ENCODE measurements at places on chromosomes 6 and 20.
A peak's percentile ranks its signal among the peaks of the same experiment; 100 is the strongest.

DNA sequence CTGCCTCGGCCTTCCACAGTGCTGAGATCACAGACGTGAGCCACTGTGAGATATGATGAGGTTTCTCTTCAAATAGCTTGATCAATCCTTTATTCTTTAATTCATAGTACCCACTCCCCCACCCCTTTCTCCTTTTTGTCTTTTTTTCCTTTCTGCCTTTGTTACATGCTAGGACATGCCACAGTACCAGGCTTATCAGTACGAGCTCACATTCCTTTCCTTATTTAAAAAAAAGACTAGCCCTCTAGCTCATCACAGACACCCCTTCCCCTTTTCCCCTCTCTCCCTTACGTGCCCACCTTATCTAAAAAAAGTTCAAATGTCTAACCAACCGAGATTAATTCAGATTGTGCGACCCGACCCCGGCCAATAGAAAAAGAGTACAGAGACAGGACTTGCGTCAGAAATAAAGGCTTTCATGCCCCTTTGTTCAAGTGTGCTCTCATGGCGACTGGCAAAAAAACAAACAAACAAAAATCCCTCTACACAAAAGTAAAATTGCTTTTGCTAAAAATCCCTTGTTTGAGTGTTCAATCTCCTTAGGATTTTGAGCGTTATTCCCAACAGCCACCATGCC lies 49.2 kb downstream of the MRAP2 start:
- no peak for DNase-seq

- DNase-seq, result no peak
Observed at GRCh38 chr20:13611611-13612125, 27.1 kb downstream of the TASP1 start.

- peak; percentile 37 for DNase-seq
Observed at GRCh38 chr6:150028799-150029198, 3.5 kb upstream of the RAET1L start.

GRCh38 chr20:47273591-47274235 lies 82.8 kb downstream of the ZMYND8 start:
- no peak for DNase-seq

DNA sequence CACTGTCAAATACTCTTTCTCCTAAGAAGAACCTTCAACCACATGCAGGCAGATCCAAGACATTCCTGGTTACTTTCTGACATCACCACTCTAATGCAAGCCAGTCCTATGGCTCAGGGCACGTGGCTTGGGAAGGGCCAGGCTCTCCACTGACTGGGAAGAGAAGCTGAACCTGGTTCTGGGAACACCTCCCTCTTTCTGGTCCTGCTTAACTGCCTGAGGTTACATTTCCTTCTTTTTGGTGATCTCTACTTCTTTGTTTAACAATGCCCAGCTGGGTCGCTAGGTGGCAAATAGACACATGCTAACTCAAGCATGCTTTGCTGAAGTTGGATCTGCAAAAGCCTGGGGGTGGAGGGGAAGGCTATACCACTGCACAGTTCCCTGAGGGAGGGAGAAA lies 249.8 kb downstream of the GMDS start:
- DNase-seq, result no peak

GRCh38 chr6:163635731-163636364 lies 221.3 kb downstream of the QKI start:
- peak; percentile 48 for DNase-seq

DNA sequence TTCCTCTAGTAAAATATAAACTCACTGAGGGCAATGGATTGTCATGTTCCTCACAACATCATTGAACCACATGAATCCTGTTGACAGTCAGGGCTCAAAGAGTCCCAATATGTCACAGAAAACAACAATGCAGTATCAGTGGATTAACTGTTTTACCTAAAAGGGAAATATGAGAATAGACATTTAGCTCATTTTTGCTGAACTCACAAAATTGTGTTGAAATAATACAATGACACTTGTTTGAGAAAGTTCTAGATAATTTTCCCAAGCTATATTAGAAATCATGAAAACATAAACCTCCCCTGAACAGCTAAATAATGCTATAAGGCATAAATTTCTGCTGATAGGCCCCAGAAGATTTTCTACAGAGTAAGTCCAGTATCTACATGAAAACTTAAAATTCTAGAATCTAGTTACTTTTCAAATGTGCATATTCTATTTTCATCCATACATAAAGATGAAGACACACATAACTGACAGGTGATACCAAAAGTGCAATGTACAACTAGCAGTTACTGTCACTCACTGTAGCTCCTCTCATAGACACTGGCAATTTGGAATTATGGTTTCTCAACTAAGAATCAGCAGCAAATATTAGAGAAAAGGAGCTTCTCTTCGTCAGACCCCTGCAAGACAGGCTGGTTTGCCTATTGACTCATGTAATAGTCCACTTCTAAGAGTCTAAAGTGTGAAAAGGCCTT lies 269.9 kb downstream of the PTPRK start:
- no peak for DNase-seq

GRCh38 chr6:165573671-165574070 lies 89.4 kb downstream of the PDE10A start:
- no peak for DNase-seq

GRCh38 chr20:17498641-17499040 lies 32.5 kb downstream of the BFSP1 start:
- no peak for DNase-seq

DNA sequence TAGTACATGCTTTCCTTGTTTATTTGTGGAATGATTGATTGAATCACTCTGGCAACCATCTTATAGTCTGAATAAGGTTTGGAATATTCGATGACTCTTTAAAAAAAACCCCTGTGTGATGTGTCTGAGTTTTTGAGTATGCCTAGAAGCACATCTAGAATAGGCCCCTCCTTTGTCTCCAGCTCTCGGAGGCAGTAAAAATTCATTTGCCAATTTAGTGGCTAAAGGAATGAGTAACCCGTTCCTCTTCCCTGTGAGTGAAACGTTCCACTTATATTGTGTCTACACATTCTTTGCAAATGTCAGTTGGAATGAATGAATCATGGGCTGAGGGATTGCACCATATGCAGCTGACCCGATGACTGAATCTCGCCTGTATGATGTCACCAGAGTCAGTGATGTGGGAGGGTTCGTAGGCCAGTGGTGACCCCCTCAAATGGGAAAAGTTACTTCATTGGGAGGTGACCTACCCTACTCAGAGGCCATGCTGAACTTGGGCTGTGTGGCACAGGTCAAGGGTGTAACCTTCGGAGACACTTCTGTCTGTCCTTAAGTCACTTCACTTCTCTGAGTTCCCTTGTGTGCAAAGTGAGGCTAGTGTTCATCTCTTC lies 21.6 kb downstream of the MOCS3 start:
- no peak for DNase-seq

- DNase-seq, result no peak
Observed at GRCh38 chr20:59028812-59029211, 3.3 kb downstream of the ATP5F1E start.

DNA sequence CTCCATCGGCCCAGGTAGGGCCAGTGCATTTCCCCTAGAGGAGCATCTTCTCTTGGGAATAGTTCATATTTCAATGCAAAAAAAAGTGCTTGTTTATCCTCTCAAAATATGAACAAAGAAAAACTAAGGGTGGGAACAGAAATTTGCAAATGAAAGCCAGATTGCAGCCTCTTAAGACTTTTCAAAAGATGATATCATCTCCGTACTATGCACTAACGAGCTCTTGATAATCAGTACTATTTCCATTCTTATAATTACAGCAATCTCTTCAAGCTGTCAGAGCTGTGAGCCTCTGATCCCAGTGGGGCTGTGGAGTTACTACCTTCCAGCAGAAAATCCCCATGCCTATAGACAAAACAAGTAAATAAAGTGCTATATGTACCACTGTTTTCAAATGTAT lies 77.1 kb downstream of the SOD2 start:
- no peak for DNase-seq

DNA sequence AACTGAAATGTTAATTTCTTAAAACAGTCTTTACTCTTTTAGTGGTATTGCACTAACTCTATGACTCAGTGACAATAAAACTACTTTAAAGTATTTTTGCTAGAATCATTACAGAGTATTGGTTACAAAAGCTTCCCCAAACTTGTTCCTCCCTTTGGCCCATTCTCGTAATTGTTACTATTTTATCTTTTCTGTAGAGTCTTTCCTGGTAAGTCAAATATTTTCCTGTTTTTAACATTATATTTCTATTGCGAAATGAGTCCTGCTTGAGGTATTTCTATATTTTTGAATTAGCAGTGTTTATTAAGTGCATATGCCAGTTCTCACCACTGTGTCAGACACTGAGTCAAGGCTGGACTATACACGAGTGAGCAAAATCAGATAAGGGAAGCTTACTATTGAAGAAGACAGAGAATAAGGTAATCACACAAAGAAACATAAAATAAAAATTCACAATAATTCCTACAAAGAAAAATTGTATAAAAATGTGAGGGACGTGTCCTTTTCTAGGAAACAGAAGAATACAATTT lies 970.5 kb downstream of the EYS start:
- DNase-seq, result no peak

GRCh38 chr6:137304020-137304780 lies 85.0 kb upstream of the IFNGR1 start:
- DNase-seq, result no peak

DNA sequence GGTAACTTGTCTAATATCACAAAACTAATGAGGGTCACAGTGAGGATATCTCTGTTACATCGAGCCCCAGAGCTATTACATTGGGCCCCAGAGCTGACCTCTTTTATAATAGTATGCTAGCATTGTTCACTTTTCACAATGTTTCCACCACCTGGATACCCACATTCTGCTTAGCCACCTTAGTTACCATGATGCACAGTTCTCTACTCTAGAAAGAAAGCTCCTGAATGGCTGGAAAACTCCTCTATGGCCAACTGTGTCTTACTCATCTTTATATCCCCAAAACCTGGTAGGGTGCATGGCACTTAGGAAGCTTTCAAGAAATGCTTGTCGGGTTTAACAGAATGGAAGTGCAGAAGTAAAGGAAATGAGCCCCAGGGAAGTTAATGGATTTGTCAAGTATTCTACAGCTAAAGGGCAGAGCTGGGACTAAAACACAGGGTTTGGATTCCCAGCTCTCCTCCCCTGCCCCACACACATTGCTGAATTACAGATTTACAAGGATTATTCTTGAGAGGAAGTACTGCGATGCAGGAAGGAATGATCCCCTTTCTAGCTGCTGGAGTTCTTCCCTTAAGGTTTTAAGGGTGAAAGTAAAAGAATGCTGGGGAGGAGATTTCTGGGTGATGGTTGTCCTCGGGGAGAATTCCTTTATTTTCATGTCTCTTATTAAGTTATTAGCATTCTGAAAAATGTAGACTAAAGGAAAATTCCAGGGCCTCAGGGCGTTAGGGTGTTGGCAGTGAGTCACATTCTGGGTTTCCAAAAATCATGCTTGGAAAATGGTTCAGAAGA lies 16.1 kb upstream of the HINT3 start:
- DNase-seq, result no peak

DNA sequence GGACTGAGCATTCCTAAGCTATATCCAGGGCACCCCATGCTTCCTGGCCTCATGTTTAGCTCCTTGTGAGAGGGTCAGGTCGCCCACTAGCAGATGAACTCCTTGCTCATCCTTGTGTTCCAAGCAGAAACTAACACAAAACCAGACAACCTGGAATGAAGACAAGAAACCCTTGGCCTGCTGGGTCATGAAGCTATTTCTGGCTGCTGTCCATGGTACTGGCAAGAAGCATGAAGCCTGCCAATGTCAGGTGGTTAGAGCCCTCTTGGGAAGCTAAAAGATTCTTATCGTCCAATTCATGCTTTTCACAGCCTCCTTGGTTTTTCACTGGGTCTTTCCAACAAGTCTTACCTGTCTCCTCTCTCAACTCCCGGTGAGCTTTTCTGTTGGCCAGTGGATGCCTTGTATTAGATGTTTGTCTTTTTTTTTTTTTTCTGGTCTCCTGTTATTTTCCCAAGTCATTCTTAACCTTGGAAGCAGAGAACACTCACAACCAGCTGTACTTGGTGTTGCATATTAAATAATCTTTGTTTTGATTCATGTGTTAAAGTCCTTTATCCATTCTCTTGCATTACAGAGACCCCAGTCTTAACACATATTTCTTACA lies 180.3 kb downstream of the ANKRD60 start:
- no peak for DNase-seq

DNA sequence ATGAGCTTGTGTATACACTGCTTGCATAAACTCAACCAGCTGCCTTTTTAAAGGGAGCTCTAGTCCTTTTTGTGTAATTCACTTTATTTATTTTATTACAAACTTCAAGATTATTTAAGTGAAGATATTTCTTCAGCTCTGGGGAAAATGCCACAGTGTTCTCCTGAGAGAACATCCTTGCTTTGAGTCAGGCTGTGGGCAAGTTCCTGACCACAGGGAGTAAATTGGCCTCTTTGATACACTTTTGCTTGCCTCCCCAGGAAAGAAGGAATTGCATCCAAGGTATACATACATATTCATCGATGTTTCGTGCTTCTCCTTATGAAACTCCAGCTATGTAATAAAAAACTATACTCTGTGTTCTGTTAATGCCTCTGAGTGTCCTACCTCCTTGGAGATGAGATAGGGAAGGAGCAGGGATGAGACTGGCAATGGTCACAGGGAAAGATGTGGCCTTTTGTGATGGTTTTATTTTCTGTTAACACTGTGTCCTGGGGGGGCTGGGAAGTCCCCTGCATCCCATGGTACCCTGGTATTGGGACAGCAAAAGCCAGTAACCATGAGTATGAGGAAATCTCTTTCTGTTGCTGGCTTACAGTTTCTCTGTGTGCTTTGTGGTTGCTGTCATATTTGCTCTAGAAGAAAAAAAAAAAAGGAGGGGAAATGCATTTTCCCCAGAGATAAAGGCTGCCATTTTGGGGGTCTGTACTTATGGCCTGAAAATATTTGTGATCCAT lies 15.3 kb downstream of the TNFAIP3 start:
- no peak for DNase-seq

DNA sequence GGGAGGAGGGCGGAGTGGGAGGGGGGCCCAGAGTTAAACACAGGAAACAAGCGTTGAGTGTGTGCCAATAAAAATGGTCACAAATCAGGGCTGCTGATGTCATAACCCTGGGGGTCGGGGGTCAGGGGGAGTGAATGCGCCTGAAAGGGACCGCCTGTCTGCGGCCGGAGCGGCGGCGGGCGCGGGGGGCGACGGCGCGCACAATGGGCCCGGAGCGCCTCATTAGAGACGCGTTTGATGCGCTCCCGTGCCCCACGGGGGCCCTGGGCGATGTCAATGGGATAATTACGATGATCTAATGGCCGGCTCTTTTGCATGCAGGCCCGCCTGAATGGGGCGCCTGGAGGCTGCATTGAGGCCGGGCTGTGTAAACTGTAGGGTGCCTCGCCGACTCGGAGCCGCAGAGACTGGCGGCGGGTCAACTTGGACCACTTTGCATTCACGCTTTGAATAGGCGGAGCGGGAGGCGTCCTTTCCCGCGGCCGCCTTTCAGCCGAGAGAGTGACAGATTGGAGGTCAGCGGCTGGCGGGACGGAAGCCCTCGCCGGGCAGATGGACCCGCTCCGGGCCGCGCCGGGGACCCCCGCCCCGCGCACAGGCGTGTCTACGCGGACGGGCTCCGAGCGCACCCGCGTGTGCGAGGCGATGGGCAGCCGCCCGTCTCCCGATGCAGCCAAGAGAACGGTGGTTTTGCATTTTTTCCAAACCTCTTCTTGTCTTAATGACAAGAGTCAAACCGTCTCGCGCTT lies 296.1 kb downstream of the TFAP2C start:
- peak; percentile 86 for DNase-seq

- DNase-seq, result no peak
Observed at GRCh38 chr6:23448281-23448680, 677.7 kb upstream of the NRSN1 start.

- DNase-seq, result no peak
Observed at GRCh38 chr6:74757813-74758212, 448.0 kb downstream of the COL12A1 start.

- DNase-seq, result no peak
Observed at GRCh38 chr20:57922083-57922482, 212.3 kb upstream of the PMEPA1 start.

GRCh38 chr6:169183233-169183632 lies 70.4 kb downstream of the THBS2 start:
- DNase-seq, result no peak

Data from NCI-H526 (cell line).